NCI-H82 (cell line): ENCODE measurements at places on chromosomes 16 and 17.
A peak's percentile ranks its signal among the peaks of the same experiment; 100 is the strongest.

DNA sequence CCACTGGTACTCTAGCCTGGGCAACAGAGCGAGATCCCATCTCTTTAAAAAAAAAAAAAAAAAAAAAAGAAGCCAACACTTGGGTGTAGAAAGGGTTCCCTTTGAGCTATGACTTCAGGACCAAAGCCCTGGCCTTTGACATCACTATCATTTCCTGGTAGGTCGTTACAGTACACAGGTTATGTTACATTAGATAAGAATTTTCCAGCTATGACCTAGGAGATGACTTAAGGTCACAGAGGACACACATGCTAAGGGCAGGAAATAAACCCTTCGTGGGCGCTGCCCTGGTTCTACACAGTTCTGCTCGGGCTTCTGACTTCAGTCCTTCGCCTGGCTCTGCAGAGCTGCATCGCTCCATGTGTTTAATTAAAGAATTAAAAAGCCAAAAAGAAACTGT, 112.0 kb downstream of the ADCY9 start:
- DNase-seq: no peak

- peak; percentile 35 for DNase-seq
Measured at GRCh38 chr17:49224198-49224996, 6.2 kb downstream of the PHOSPHO1 start.

GRCh38 chr17:34998205-34998604, 17.9 kb downstream of the LIG3 start:
- DNase-seq: peak; percentile 76

- DNase-seq: no peak
Measured at GRCh38 chr17:4872786-4873185, 26.6 kb upstream of the C17orf107 start.

DNA sequence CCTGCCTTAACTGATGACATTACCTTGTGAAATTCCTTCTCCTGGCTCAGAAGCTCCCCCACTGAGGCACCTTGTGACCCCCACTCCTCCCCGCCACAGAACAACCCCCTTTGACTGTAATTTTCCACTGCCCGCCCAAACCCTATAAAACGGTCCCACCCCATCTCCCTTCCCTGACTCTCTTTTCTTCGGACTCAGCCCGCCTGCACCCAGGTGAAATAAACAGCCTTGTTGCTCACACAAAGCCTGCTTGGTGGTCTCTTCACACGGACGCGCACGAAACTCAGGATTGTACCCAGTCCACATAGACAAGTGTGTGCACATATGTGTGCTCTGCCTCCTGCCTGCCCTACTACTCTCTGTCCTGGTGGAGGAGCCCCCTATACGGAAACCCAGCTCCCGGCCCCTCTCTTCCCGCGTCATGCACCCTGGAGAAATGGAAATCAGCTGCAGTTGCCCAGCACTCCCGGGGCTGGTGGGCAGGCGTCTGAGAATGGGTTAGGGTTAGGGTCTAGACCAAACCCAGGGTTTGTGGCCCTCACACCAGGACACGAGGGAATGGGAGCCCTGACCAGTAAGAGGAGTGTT, 2.4 kb upstream of the RHBDF1 start:
- DNase-seq: no peak

DNA sequence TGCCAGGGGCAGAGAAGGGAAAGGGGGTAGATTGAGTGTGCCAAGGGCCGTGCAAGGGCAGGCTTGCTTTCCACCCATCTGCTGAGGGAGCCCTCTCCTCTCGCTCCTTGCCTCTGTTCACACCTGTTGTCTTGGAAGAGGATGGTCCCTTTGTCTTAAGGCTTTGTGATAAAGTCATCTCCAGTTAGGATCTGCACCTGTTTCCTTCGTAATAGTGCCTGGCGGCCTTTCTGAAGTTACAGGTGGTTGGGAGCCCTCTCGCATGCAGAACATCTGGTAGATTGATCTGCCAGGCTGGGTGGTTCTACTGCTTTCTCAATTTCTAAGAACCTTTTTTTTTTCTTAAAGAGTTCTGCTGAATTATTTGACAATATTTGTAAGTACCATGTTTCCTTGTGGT, 16.3 kb downstream of the UBFD1 start:
- DNase-seq: no peak

DNA sequence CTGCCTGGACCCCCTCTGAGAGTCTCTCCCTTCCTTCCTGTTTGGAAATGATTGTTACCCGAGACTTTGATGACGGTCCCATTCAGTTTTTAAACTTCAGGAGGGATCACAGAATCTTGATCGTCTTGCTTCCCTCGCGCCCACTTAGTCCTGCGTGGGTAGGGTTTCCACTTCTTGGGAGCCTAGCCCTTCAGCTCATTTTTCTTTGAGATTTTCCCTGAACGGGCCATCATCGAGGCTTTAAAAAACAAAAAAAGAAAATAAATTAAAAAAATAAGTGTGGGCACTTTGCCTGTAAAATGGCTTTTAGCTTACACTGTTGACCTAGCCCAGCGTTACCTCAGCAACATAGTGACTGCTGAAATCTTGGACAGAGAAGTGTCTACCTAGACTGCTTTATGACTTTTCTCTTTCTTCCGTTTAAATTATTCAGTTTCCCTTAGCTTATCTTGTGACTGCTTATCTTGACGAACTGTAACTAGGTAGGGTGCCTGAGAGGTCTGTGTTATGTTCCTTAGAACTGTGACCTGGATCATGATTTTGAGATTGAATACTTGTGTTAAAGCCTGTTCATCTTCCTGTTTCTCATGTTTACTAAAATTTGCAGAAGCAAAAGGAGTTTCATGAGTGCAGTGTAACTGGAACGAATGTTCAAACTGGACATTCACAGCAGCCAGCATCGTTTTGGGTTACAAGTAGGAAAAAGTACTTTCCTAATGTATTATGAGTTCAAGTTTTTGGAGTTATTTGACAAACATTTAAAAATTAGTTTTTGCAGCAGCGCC, 874 bp downstream of the WWP2 start:
- DNase-seq: no peak

DNA sequence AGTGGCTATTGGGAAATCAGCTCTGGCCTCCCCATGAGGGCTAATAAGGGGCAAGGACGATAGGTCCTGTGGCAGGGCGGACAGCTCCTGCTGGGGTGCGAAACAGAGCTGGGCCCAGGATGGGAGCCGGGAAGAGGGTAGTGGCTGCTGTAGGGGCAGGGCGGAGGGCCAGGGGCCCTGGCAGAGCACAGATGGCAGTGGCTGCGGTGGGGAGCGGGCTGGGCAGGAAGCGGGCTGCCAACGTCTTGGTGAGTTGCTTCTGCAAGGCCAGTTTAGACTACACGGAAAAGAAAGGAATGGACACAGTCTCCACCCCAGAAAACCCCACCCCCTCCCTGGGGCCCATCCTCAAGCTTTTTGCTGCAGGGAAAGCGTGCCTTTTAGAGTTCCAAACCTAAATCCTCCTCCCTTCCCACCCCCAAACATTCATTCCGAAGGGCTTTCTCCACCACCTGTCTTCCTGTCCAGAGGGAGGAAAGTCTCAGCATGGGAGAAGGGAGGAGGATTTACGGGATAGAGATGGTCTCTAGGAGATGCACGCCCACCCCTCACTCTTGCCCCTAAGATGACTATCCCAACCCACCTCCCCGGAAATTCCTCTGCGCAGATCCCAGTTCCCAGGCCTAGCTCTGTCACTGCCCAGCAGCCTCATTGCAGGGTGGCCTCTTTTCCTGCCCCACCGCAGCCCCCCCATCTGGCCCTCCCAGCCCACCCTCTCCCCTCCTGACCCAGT, 7.1 kb downstream of the NKIRAS2 start:
- peak; percentile 31 for DNase-seq

DNA sequence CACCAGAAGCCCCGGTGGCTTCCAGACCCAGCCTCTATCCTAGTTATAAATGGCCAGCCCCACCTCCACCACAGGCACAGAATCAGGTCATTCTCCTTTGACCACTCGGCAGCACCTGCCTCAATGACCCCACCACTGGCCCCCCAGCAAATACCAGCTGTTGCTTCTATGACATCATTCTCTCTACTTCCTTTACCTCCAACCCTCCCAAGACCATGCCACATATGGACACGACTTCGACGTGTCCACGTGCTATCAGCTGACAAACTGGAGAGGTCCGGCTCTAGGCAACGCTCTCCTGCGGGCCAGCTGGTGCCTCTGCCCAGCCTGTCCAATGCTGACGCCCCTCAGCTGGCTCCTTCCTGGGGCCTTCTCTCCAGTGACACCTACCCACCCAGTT, 5.9 kb downstream of the ALYREF start:
- no peak for DNase-seq

GRCh38 chr17:58587713-58588117, 73.3 kb upstream of the MTMR4 start:
- peak; percentile 90 for DNase-seq

- DNase-seq: no peak
Measured at GRCh38 chr17:79047923-79048825, 24.2 kb downstream of the C1QTNF1 start.

DNA sequence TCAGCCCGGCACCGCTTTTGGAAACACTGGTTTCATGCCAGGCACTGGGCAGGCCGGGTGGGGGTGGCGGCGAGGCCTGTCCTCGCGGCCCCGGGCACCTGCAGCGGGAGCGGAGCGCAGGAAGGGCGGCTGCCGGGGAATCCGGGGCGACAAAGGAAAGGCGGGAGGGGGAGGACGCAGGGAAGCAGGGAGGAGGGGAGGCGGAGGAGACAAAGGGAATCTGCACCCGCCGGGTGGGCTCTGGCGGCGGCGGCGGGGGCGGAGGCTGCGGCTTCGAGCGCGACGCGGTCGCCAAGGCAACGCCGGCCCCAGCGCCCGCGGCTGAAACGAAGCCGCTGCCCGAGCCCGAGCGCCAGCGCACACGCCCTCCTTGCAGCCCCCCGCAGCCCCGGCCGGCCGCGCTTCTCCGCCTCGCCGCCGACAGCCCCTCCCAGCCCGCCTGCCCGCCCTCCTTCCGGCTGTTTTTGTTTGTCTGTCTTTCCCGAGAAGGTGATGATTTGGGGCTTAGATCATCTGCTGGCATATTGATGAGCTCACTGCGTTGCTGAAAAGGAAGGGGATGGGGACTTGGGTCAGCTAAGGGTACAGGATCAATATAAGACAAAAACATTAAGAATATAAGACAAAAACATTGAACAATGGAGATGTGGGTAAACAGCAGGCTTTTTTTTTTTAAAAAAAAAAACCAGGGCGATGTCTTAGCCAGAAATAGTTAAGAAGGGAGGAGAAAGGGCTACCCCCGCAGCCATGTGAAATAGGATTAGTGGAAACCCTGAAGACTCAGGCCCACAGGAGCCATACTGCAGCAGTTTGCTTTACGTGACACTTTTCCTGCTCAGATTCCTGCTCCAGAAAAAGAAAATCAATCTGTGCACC, 32.7 kb downstream of the CDK5R1 start:
- peak; percentile 95 for DNase-seq

GRCh38 chr17:83203073-83203471, 123.7 kb downstream of the METRNL start:
- DNase-seq: no peak

DNA sequence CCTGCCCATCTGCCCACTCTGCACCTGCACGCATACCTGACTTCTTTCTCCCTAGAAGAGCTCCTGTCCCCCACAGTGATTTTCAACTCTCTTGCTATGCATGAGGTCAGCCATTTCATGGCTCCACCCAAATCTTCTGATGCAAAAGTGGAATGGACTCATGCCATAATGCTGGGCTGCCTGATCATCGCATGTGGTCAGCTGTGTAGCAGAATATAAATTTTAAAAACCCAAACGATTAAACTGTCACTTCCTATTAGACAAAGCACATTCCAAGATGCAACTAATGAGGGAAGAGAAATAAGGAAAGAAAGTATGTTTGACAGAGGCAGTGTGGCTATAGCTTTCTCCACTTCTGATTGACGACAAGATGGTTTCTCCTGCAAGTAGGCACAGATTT, 26.1 kb downstream of the GRIN2A start:
- DNase-seq: no peak

DNA sequence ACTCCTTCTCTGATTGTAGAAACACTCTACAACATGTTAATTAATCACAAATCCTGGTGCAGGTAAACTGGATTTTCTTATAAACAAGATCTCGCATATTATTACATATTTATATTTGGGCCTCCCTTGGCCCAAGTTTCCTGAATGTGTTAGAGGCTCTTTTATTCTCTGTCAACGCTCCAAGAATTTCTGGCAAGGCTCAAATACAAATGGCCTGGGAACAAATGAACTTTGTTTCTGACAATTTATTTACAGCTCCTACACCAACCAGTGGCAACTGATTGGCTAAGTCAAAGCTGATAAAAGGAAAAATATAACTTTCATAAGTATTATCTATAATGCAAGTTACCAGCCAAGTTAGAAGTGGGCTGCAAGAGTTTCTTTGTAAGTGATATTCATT, 64.9 kb upstream of the CORO6 start:
- DNase-seq: no peak

- DNase-seq: no peak
Measured at GRCh38 chr16:86568677-86569623, 2.3 kb downstream of the FOXC2 start.

- no peak for DNase-seq
Measured at GRCh38 chr17:2972749-2973148, 90.7 kb downstream of the OR1D5 start.

DNA sequence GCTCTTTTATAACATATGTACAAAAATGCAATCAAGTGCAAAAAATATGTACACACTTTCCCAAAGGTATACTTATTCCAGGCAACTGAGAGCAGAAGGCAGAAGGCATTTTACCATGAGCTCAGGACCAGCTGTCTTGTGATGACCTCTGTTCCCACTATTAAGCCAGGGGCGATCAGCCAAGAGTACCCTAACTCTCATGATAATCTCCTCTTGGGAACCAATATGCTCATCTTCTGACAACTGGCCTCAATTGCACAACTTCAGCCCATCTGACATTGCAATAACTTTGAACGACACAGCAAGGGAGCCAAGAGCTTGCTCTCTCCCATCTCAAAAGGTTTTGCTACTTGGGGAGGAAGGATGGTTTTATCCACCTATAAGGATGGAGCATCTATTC, 471.9 kb downstream of the HS3ST3B1 start:
- DNase-seq: no peak

- peak; percentile 80 for DNase-seq
Measured at GRCh38 chr17:48636177-48637018, 10.2 kb upstream of the HOXB9 start.
